Inflammatory macrophage treated with lipopolysaccharide for 4 hours (primary cell): ENCODE measurements at places on chromosomes 13 and 19.

GRCh38 chr13:51222686-51223559, 725 bp downstream of the FAM124A start:
- peak; percentile 30 for DNase-seq

DNA sequence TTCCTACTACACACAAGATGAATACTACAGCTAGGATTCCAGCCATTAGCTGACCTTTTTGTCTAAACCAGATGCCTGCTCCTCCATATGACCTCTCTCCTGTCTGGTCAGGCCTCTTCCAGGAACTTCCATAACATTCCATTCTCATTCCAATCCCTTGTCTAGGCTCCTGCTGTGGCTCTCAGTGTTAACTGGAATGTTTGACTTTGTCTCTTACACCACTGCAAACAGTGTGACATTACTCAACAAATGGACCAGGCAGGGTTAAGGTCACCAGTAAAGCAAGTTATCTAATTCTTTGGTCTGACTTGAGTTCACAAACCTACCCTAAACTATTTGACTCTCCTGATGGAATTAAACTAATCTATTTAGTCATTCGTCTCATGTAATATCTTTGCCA, 2.1 kb upstream of the GPC6 start:
- no peak for DNase-seq

GRCh38 chr13:63308549-63309165, 1893.0 kb upstream of the PCDH20 start:
- no peak for DNase-seq

GRCh38 chr13:21022056-21022979, 39.1 kb downstream of the LATS2 start:
- DNase-seq = no peak

DNA sequence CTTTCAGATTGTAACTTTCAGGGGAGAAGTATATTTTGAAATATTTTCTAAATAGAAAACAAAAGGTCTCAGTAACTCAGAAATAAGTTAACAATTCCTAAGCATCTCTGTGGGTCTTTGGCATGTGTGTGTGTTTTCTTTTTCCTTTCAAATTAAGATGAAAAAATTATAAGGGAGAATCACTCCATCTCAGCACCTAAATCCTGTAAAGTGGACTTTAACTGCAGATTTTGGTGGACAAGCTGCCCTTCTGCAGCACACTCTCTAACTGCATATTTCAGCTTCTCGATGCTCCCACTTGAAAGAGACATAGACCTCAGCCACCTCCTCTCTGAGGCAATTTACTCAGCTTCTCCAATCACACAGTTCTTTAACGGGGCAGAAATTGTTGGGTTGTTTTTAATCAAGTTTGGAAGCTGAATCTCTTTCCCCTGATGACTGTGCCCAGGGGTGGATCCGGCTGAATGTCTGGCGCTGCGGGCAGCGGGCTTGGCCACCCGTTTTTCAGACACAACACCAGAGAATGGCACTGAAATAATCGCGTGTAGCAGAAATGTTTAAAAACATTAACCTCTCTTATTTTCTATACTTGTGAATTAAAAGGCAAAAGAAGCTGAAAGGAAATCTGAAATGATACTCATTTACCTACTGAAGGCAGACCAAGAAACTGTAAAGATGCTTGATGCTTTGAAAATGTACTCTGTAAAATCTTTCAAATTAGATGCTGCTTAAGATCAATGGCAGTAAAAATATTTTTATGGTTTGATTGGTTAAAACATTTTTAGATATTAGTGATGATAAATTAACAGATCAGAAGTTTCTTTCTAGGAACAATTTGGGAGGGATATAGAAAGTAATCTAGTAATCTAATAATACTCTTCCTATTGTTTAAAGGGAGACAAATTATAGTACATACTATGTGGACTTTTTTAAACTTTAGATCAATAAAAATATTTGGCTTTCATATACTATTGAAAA, 12.4 kb downstream of the ZIC2 start:
- no peak for DNase-seq

DNA sequence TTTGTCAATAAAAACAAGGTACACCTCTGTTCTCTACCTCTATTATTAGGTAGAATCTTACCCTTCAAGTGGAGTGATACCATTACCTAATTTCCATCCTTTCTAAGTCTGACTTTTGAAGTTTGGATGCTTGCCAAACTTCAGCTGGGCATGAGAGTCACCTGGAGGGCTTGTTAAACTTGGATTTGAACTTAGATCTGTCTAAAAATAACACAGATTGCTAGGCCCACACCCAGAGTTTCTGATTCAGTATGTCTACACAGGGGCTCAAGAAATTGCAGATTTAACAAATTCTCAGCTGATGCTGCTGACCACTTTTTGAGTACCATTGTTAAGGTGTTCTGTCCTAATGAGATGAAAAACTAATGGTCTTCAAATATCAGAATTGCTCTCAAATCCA, 512.2 kb downstream of the LMO7 start:
- no peak for DNase-seq

DNA sequence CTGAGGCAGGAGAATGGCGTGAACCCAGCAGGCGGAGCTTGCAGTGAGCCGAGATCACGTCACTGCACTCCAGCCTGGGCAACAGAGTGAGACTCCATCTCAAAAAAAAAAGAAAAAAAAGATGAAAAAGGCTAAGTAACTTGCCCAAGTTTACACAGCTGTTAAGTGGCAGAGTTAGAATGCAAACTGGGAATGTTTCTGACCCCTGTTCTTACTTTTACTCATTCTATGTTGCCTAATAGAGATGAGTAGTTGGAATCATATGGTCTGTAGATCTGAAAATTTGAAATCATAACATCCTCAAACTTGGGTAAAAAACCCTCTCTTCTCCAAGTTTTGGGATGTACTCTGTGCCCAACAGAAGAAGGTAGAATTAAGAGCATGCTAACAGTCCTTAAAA, 235.8 kb upstream of the RFC3 start:
- DNase-seq = no peak

- DNase-seq = no peak
Measured at GRCh38 chr13:79481685-79482052, 714 bp downstream of the NDFIP2 start.

GRCh38 chr13:28626266-28626665, 32.7 kb upstream of the POMP start:
- DNase-seq = no peak
